Fibroblast of skin of scalp (primary cell): ENCODE measurements at places on chromosomes 7 and 10.

DNA sequence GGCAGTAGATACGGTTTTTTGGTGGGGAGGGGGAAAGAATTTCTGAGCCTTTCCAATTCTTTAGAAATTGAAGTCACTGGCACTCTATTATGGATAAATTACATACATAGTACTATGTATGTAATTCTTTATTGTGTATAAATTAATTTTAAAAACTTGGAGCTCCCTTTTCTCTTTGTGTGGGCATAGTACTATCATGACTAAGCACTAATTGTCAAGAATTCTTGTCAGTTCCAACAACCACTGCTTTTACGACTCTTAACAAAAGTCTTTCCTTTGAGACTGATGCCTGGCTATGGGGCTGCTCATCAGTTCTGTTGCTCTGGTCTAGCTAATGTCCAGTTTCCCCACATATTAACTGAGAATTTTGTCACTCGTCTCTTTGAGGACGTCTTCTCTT lies 365.3 kb upstream of the RNF32 start:
- no peak for DNase-seq

GRCh38 chr7:12017046-12017445 lies 185.0 kb upstream of the THSD7A start:
- DNase-seq, result no peak

- DNase-seq, result no peak
Measured at GRCh38 chr10:129955601-129956285, 8.3 kb downstream of the EBF3 start.

DNA sequence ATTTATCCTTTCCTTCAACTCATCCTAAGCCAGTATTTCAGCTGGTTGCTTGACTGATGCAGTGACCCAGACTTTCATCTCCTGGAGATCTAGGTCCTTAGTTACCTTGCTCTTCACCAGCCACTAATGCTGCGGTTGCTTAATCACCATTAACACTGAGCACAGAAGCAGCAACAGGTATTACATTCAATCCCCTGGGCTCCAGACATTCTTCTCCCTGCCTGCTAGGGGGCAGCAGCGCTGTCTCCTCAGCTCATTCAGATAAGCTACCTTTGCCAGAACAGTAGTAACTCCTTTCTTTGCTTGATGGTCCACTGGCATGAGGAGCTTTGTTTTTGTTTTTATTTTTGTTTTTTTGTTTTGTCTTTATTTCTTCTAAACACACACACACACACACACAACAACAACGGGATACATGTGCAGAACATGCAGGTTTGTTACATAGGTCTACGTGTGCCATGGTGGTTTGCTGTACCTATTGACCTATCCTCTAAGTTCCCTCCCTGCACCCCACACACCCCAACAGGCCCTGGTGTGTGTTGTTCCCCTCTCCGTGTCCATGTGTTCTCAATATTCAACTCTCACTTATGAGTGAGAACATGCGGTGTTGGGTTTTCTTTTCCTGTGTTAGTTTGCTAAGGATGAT lies 1043.2 kb upstream of the C7orf33 start:
- DNase-seq, result peak; percentile 18

DNA sequence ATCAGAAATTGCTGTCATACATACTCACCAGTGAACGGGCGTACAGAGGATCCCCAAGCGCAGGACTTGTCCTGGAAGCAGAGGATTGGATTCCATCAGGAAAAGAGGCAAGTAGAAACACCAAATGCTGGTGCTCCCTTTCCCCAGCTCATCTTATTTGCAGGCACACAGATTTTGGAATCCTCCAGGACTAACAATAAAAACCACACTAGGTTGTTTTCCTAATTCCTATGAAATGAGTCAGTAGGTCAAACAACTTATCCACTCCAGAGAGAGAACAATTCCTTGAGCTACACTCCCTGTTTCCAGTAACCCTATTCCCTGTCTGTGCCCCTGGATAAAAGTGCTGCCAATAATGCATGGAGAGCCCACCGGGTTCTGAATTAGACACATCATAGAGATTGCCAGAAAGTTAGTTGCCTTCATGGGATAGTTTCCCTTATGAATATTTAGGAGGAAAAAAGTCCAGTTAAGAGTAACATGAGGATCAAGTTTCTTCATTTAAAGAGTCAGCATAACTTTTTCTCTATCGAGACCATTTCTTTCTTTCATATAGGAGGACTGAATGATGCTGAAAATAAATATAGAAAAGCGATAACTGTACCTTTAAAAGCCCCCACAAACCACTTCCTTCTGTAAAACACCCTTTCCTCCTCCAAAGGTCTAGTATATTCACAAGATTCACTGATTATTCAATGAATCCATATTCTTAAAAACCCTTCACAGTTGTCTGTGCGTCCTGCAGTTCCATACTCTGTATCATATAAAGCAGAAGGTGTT lies 178.3 kb upstream of the KLF14 start:
- DNase-seq, result peak; percentile 90

GRCh38 chr7:47374538-47374937 lies 207.4 kb downstream of the TNS3 start:
- DNase-seq, result no peak

DNA sequence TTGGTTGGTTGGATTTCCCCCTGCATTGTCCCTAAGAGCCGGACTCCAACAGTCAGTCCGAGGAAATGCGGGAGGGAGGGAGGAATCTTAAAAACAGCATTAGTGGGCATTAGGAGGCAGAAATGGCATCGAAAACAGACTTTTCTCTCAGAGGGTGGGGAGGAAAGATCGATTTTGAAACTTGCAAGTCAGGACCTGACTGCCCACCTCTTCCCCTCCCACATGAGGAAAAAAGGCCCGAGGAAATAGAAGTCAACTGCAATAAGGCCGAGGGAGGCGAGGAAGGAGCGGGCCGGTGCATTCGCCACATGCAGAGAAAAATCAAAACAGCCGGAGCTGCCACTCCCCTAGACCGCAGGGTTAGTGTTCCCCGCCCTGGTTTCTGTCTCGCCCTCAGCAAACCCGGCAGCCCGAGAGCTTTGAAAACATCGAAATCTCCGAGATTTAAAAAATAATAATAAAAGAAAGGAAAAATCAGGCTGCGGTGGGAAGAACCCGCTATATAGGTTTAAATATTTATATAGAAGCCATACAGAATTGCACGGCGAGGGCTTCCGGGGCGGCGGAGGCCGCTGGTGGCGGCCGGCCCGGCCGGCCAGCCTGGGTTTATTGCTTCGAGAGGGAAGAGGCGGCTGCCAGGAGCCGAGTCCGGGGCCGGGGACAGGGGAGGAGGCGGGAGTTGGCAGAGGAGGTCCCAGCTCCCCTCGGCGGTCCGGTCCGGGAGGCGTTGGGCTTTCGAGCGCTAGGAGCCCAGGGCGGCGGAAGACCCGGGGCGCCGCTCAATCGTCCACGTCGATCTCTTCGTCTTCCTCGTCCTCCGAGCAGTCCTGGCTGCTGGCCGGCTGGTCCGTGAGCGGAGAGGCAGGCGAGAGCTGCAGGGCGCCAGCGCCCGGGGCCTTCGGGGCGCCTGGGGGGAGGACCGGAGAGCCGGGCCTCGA lies 2.5 kb downstream of the LBX1 start:
- DNase-seq, result no peak

- DNase-seq, result peak; percentile 86
Measured at GRCh38 chr7:44639671-44640321, 33.4 kb downstream of the OGDH start.

DNA sequence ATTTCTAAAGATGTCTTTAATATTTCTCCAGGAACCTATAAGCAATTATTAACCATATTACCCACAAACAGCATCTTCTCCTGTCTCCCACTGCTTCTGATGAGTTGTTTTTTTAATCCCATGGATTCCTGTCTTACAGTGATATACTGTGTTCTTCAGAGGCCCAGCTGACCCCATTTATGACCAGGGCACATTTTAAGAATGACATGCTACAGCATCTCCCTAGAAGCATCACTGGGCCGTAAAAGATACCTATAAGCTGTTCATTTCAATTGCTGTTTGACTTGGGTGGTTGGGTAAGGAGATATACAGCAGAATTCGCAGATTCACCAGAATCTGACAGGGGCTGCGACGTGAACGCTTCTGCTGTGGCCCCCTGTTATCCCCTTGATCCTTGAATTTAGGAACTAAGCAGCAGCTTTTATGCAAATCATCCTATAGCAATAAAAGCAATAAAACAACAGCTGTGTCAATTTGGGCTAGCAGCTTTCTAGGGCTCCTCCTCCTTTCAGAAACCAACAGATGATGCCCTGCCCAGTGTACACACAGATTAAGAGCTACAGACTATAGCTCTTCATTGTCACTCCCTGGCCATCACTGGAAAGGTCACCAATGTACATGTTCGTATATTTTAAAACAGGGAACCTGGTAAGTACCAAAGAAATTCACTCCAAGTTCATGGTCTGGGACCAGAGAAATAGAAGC lies 86.8 kb downstream of the CPEB3 start:
- no peak for DNase-seq

GRCh38 chr10:11602919-11603523 lies 8.4 kb downstream of the USP6NL start:
- no peak for DNase-seq

- DNase-seq, result peak; percentile 2
Measured at GRCh38 chr10:132265890-132266496, 41.8 kb downstream of the STK32C start.
